Heart left ventricle (tissue), 16 donors: ENCODE measurements at places on chromosomes 6 and 20. TPM values are rescaled to one million over a fixed set of nuclear protein-coding genes. Genes with fewer than 3 reads are reported as not detected.

- H3K27me3 ChIP-seq: no peaks in the 10 kb centered on the region
- H3K4me1 ChIP-seq: peaks cover 70% of the 10 kb centered on the region
- H3K36me3 ChIP-seq: peaks cover 2% of the 10 kb centered on the region
- H3K4me3 ChIP-seq: no peak overlapping the region
- peak overlapping the region; percentile 76 for H3K27ac ChIP-seq
Observed at GRCh38 chr6:155276638-155277037, 12.8 kb downstream of the CLDN20 start.

GRCh38 chr6:160247457-160247883 lies 11.2 kb downstream of the SLC22A2 start:
- H3K4me1 ChIP-seq: no peaks in the 10 kb centered on the region
- no peak overlapping the region for H3K4me3 ChIP-seq
- no peak overlapping the region for H3K27ac ChIP-seq
- H3K27me3 ChIP-seq: no peaks in the 10 kb centered on the region
- peak; percentile 36 for DNase-seq
- H3K36me3 ChIP-seq: no peaks in the 10 kb centered on the region

DNA sequence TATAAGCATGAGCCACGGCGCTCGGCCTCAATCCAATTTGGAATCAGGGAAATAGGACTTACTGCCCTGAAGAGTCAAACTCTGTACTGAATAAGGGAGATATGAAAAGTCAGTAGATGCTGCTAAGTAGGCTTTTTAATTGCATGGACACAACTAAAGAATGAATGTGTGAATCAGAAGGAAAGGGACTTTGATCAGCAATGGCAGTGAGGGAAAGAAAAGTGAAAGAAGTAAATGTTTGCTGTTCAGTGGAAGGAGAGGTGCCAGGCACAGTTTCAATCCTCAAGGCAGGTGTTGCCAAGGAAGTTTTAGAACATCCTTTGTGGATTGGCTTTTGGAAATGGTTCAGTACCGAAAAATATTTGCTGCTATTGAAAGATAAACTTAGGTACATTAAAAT lies 62.2 kb upstream of the GCM1 start:
- no peaks in the 10 kb centered on the region for H3K27me3 ChIP-seq
- H3K4me1 ChIP-seq: no peaks in the 10 kb centered on the region
- no peak overlapping the region for H3K4me3 ChIP-seq

DNA sequence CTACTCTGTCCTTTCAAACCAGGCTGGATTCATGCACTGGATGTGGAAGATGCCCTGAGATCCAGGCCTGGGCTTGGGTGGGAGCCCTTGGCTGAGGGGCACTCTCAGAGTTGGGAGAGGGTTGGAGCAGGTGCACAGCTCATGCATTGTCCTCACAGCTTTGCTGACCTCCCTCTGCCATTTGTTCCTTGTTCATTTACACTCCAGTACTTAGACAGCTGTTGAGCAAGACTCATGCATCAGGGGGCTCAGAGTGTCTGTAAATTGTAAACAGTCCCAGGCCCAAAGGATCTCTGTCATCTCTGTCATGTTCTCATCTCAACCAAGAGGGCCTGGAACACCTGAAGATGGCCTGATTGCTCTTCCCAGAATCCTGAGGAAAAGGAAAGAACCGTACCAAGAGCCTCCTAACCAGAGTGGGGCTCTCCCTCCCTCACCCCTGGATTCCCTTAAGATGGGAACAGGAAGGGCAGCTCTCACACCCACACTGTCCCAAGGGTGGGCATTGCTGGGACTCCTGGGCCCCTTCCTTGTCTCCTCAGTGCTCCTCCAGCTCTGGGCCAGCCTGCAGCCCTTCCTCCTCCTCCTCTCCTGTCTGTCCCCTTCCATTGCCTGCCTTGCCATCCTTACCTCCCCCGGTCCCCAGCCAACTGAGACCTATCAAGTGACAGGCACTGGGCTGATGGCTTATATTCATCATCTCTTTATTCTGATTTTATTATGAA lies 132.9 kb downstream of the FOXO3 start:
- no peak overlapping the region for H3K27ac ChIP-seq
- no peak overlapping the region for H3K4me3 ChIP-seq
- H3K27me3 ChIP-seq: no peaks in the 10 kb centered on the region
- no peak for DNase-seq

DNA sequence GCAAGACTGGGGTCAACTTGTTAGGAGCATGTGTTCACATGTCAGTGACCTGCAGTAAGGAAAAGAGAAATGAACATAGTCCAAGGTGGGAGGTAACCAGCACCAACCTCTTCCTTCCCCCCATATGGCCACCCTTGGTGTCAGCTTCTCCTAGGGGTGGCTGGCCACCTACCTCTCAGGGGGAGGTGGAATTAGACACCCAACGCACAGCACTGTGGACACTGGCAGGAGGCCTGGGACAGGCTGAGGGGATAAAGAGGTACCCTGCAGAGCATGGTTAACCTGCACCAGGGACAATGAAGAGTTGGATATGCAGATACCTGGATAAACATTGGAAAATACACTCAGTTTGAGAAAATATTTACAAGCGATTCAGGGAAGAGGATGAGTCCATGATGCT lies 84.5 kb downstream of the IYD start:
- no peak overlapping the region for H3K4me3 ChIP-seq
- H3K27ac ChIP-seq: no peak overlapping the region
- H3K4me1 ChIP-seq: peaks cover 9% of the 10 kb centered on the region
- no peak for DNase-seq

DNA sequence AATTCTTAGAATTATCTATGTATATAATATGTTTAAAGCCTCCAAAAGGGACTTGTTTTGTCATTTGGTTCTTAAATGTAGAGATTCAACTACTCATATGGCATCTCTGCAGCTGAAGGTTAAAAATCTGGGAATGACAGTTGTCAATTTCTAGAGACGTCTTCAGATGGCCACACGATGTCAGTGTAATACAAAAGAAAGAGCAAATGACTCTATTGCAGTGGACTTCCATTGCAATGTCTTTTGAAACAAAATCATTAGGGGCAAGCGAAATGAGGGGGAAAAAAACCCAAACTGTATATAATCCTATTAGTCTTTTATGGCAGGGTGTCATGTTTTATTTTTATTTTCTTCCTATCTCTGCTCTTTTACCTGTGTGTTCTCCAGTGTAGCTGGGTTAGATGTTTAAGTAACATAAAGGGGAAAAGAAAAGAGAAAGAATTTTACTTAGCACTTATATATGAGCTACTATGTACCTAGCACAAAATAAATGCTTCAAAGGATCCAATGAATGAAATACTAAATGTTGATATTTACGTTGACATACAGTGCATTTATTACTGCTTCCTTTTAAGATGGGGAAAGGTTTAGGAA lies 26.2 kb downstream of the CCN2 start:
- no peaks in the 10 kb centered on the region for H3K36me3 ChIP-seq
- H3K27ac ChIP-seq: no peak overlapping the region
- no peaks in the 10 kb centered on the region for H3K4me1 ChIP-seq
- DNase-seq: no peak

The LRRN4 gene
- total RNA-seq: 0.18 TPM

DNA sequence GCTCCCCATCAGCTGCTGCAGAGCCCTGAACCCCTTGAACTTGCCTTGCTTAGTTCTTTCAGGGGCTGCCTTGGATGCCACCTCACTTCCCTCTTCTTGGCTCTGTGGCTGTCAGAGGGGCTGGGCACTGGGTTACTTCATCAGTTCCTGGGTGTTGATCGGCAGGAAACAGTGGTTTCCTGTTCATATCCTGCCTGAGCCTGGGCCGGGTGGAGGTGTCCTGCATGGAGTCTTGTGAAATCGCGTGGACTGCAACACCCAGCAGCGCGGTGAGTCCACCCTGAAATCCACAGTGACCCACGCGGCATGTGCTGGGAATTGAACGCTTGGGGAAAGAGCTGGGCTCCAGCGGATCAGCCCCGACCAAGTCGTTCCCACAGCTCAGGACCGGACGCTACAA lies 97.5 kb downstream of the CDH26 start:
- no peak overlapping the region for H3K27ac ChIP-seq
- no peaks in the 10 kb centered on the region for H3K36me3 ChIP-seq
- peaks cover 4% of the 10 kb centered on the region for H3K27me3 ChIP-seq
- peak overlapping the region; percentile 7 for H3K4me3 ChIP-seq
- H3K4me1 ChIP-seq: peaks cover 4% of the 10 kb centered on the region

GRCh38 chr6:108250240-108250866 lies 10.5 kb downstream of the SNX3 start:
- H3K27ac ChIP-seq: no peak overlapping the region
- no peak for DNase-seq
- peaks cover 65% of the 10 kb centered on the region for H3K4me1 ChIP-seq
- H3K36me3 ChIP-seq: no peaks in the 10 kb centered on the region
- H3K27me3 ChIP-seq: no peaks in the 10 kb centered on the region

GRCh38 chr6:158643836-158644230 lies 710 bp downstream of the DYNLT1 start:
- peak overlapping the region; percentile 100 for H3K27ac ChIP-seq
- no peak for DNase-seq
- H3K36me3 ChIP-seq: no peaks in the 10 kb centered on the region
- H3K27me3 ChIP-seq: no peaks in the 10 kb centered on the region

GRCh38 chr20:1177680-1178079 lies 7.1 kb downstream of the TMEM74B start:
- H3K4me1 ChIP-seq: no peaks in the 10 kb centered on the region
- no peak for DNase-seq
- H3K27ac ChIP-seq: no peak overlapping the region
- H3K27me3 ChIP-seq: no peaks in the 10 kb centered on the region
- no peak overlapping the region for H3K4me3 ChIP-seq
- H3K36me3 ChIP-seq: no peaks in the 10 kb centered on the region
